BJ (cell line): ENCODE measurements at places on chromosomes 1 and 21. TPM values are rescaled to one million over a fixed set of nuclear protein-coding genes. Genes with fewer than 3 reads are reported as not detected.

Gene OR10J1
- not detected in 2 replicates for polyA plus RNA-seq

GRCh38 chr1:36506276-36506920, 23.7 kb upstream of the CSF3R start:
- DNase-seq: no peak

Gene ASAP3
- polyA plus RNA-seq: 22.6 and 33.9 TPM in 2 replicates

DNA sequence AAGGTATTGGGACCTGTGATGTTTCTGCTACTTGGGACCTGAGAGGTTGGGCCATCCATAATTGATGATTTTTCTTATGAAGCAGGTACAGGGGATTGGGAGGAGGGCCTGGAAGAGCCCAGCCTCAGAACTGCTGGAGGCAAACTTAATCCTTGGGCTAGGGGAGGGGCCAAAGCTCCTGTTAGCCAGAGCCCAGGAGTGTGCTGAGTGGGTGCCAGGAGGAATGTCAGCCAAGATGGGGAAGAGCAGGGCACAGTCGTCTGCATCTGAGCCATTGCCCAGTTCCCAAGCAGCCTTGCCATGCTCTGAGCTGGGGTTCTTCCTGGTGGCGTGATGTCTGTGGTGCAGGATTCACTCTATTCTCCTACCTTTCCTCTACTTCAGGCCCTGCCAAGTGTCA, 5.8 kb downstream of the MAPKAPK2 start:
- no peak for DNase-seq

Gene PGLYRP3
- not detected in 2 replicates for polyA plus RNA-seq

Gene HSPB7
- 32.5 and 66.6 TPM in 2 replicates for polyA plus RNA-seq

DNA sequence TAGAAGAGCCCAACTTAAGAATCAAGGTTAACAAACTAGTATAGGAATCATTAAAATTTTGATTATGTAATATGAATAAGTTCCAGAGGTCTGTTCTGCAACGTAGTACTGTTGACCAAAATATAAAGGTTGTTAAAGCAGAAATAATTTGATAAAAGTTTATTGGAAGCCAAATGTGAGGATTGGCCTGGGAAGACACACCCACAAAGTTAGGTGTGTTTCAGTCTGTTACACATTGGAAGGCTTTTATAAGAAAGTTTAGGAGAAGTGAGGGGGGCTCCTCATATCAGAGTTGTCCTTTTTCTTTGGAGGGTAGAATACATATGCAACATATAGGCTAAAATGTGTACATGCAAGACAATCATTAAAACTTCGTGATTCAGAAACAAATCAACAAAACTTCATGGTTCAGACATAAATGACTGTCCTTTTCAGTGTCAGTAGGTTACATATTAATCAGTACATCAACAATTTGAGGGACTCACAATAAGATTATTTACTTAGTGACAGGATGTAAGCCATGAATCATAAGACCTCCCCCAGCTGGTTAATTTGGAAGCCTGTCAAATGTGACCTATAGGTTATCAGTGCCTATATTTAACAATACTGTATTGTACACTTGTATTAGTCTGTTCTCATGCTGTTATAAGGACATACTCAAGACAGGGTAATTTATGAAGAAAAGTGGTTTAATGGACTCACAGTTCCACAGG, 245.0 kb upstream of the B3GALT2 start:
- DNase-seq: no peak

Gene CRYBG2
- polyA plus RNA-seq: 0.20 and 0.44 TPM in 2 replicates

Gene KCNK1
- polyA plus RNA-seq: 2.7 and 3.0 TPM in 2 replicates

DNA sequence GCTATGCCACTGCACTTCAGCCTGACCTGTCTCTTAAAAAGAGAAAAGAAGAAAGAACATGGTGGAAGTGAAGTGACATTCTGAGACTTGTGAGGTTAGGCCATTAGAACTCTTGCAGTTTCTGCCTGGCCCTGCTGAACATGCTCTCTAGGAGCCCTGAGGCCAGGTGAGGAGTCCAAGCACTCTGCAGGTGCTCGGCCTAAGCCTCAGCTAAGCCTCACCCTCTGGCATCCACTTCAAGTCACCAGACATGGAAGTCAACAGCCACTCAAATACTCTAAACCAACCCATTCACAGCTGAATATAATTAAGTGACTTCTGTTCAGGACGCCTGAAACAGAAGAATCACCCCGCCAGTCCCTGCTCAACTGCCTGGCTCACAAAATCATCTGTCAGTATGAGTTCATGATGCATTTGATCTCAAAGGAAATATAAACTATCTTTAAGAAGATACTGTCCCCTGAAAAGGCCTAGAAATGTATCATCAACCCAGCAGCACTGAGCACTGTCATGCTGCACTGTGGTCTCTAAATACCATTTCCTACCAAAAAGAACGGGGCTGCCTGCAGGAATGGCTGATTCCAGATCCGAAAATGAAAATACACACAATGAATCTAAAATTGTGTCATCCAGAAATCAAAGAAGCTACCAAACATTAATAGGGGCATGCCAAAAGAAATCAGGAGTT, 118.8 kb downstream of the PSMG1 start:
- no peak for DNase-seq

GRCh38 chr1:3598522-3599285, 12.6 kb downstream of the MEGF6 start:
- no peak for DNase-seq

Gene UTS2
- polyA plus RNA-seq: not detected in 2 replicates

DNA sequence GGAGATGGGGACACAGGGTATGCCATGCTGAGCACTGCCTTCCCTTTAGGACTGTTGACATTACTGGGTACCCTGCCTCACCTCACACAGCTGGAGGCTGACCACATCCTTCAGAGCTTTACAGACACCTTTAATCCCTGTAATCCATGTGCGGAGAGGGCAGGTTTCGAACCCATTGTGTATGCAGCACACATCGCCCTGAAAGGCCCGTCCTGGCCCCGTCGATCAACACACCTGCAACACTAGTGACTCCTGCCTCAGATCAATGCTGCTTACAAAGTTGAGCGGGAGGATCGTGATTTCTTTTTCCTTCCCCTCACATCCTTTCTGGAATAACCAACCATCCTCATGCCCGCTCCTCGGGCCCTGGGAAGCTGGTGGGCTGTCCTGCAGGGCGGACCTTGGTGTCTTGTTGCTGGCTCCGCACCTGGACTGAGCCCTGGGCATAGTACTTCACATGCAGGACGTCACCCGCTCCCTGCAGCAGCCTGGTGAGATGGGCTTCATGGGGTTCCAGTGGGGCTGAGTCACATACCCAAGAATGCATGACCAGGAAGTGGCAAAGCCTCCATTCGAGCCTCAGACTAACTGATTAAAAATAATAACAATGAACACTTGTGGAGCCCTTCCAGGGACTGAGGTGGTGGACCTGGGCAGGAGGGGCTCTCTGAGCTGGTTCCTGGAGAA, 403.6 kb downstream of the PTPRU start:
- DNase-seq: no peak

DNA sequence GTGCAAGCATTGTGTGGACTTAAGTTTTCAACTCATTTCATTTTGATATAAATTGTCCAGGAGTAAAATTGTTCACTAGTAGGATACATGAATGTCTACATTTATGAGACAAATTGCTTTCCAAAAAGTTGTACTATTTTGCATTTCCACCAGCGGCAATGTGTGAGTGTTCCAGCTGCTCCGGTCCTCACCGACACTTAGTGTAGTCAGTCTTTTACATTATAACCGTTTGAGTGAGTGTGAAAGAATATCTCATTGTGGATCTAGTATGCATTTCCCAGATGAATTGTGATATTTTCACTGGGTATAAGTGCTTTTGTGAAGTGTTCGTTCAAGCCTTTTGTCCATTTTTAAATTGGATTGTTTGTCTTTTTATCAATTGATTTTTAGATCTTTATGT, 111.5 kb upstream of the ARHGEF16 start:
- no peak for DNase-seq
